ENCODE measurements at places on chromosomes 12 and 14.

- no peak for DNase-seq
These were observed 508 bp downstream of the HNRNPC start for GRCh38 chr14:21268617-21269251.

GRCh38 chr12:108915632-108916133 lies 35.8 kb downstream of the DAO start:
- no peak for DNase-seq

- DNase-seq: no peak
These were observed 15.4 kb downstream of the TMTC1 start for GRCh38 chr12:29768372-29768771.

DNA sequence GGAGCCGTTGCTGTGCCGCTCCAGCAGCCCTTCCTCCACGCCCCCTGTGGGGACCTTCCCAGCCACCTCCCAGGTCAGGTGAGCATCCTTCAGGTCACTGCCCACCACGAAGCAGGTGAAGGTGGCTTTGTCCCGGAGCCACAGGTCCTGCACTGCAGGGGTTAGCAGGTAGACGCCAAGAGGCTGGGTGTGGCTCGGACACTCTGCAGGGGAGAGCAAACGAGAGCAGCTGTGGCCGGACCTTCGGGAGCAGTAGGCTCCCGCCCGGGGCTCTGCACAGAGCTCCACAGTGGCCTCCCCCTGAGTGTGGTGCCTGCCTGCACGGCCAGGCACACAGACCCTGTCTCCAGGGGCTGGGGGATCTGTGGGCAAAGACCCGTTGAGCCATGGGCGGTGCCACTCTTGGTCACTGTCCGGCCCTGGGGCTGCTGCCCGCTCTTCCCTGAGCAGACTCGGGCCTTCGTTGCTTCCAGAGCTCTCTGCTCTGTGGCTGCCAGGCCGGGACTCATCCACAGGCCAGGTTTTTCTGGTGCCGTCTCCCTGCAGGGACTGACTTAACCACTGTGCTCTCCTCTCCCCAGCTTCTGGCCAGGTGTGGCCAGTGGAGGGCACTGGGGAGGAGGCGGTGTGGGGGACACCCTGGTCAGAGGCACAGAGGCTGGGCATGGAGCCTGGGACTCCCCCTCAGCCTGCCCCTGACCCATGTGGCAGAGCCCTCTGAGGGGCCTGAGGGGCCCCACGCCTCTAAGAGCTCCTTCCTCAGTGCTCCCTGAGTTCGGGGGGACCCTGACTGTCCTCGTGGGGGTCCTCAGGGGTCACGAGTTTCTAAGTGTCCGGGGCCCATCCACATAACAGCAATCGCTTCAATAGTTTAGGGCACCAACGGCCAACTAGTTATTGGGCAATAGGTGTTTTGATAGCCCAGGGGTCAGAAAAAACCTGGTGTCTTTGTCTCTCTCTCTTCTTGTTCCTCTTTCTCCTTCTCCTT lies 314.9 kb downstream of the TMEM121 start:
- DNase-seq: no peak

DNA sequence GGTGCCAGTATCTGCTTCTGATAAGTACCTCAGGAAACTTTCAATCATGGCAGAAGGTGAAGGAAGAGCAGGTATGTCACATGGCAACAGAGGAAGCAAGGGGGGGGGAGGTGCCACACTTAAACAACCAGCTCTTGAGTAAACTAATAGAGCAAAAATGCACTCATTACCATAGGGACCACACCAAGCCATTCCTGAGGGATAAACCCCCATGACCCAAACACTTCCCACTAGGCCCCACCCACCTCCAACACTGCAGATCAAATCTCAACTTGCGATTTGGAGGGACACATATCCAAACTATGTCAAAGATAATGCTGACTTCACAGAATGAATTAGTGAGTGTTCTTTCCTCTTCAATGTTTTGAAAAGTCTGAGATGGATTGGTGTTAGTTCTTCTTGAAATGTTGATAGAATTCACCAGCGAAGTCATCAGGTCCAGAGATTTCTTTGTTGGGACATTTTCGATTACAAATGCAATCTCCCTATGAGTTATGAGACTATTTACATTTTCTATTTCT lies 16.6 kb downstream of the TFCP2 start:
- DNase-seq: no peak

GRCh38 chr14:103872481-103873113 lies 25.2 kb upstream of the PPP1R13B start:
- DNase-seq: no peak

GRCh38 chr12:18683327-18684013 lies 54.3 kb downstream of the PLCZ1 start:
- no peak for DNase-seq

DNA sequence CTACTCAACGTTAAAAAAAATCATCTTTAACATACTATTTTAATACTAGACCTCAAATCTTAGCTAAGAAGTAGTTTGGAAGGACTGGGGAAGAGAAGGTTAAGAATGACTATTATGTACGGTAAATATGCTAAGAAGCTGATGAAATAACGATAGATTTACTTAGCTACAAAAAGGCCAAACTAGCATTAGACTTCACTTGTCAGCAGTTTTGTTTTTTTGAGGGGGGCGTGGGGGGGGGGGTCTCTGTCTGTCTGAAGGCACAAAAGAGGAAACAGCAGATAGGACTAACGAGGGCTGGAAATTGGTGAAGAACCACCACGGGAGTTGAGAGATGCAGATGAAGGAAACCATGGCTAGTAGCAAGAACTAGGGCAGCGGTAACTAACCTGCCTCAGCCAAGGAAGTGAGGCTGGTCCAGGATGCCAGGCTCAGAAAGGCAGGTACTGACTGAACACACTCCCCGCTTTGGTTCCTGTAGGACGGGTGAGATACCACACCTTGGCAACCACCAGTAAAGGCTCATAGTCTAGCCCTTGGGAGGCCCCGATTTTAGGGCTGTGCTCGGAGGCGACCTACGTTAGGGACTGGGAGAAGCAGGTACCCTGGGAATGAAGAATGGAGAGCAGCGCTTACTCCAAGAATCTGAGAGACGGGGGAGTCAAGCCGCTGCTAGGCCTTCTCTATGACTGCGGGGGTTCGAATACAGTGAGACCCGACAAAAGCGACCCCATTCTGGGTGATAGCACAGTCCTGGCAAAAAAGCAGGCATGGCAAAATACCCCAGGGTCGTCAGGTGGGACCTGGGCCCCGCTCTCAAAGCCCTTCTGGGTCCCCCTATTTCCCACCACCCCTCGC lies 675 bp downstream of the NEDD8 start:
- no peak for DNase-seq

- no peak for DNase-seq
These were observed 217.8 kb downstream of the LRFN5 start for GRCh38 chr14:41824441-41824840.
